ENCODE measurements at places on chromosomes 2 and 18.

GRCh38 chr2:230674401-230674800 lies 38.2 kb upstream of the CAB39 start:
- no peak for DNase-seq

DNA sequence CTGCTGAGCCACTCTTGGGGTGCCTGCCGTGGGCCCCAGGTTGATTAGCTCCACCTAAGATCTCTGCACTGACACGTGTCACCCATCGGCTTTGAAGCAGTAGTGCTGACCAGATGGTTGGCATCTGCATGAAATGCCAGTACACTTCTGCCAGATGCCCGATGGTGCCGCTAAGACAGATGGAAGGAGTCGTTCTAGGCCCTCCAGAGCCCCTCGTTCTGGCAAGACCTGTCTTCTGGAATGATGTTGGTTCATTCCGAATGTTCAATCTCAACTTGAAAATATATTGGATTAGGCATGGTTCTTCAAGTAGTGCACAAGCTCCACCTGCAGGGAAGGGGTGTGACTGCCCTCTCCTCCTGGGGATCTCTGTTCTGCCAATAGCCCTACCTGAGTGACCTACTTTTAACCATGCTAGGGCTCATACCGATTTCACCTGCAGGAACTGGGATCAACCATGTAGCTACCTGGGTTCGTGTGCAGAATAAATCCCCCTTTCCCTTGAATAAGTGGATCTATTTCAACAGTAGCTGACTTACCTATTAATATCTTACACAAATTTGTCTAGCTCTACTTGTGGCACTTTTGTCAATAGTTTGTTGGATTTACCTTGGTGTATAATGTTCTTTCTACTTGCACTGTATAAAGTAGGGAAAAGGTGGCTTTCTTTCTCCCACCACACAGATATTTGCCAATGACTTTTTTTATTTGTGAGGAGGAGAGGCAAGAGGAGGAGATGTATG lies 342.6 kb downstream of the CTNNA2 start:
- DNase-seq, result no peak

DNA sequence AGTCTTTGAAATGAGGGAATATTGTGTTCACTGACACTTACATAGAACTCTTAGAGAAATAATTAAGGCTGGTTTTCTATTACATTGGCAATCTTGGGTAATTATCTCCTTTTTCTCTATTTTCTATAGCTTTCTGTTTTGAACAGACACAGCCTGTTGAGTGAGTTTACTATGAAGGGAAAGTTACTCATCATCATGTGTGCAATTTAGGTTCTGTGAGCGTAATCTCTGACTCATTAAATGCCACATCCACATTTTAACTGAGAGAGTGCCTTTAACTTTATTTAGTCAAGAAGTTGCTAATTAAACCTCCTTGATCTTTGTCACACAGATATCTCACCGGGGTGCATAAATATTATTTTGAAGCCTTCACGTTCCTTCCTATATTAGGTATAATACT lies 174.0 kb upstream of the SLC8A1 start:
- DNase-seq, result no peak

GRCh38 chr2:189954989-189955388 lies 107.5 kb downstream of the MSTN start:
- DNase-seq, result no peak

DNA sequence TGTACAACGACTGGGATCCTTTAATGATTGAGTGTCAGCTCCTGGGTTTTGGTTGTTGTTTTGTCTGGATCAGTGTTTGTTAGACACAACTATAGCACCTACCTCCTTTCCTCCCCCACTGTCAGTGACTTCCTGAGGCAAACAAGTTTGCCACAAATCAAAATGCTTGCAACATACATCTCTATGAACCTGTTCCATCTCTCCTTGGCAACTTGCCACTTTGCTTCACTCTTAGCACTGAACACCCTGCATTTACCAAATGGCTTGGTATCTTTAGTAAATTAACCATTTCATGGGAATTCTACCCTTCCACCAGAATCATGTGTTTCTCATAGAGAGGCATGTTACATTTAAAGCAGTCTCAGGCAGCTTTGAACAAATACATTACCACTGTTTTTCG lies 301.1 kb upstream of the TANK start:
- no peak for DNase-seq

All from NCI-H1417 treated with DMSO at 0.1 percent for 48 hours (cell line).